ENCODE measurements at places on chromosomes 5 and 9.

DNA sequence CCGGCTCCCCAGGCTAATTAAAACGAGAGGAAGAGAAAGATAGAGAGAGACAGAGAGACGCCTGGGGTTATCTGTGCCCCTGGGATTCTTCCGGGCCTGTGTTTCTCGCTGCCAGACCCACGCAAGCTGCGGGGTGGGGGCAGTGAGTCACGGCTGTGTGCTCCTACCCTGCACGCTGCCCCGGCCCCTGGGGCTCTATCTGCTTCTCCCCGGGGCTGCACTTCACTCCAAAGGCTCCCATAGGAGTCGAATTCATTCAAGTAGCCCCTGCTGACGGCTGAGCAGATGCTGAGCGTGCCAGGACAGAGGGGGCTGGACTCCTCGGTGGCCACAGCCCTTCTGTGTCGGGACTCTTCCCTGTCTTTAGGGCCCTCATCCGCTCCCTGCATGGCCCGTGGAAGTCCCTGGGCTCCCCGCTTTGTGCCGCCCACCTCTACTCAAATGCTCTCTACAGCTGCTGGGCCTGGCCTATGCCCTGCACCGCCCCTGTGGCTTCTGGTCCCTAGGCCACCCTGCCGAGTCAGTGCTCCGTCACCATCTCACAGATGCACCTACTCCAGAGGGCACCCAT lies 22.8 kb downstream of the SARDH start:
- no peak for DNase-seq

GRCh38 chr5:155010881-155011280 lies 2.7 kb upstream of the KIF4B start:
- DNase-seq: no peak

DNA sequence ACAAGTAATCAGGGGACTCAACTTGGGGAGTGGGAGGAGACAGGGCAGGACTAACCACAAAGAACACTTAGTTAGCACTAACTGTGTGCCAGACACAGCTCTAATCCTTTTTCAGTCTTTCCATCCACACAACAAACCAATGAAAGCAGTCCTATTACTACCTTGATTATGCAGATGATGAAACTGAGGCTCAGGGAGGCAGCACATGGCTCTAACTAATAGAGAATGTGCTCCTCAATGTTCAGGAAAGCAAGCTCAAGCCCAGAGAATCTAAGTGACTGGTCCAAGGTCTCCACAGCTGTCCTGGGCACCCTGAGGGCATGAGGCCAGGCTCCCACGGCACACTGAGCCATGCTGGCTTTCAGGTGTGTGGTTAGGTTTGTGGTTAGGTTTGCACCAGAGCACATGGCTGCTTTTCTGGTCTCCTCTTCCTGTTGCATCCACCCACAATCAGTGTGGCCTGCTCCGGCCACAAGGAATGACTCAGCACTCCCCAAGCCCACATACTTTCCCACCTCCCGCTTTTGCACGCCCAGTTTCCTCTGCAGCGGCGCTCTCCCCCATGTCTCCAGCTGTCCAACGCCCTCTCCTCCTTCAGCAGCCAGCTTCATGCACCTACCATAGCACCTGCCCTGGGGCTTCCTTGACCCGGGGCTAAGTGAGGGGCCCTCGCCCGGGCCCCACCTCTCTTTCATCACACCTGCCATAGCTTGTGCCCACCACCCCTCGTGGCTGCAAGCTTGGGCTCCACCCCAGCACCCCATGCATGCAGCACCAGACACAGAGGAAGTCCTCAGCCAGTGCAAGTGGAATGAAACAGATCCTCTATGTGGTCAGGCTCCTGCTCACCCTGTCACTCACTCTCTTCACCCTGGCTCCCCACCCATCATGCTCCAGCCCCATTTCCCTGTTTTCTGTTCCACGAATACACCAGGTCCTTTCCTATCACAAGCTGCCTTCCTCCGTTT lies 133.1 kb downstream of the GABBR2 start:
- no peak for DNase-seq

GRCh38 chr5:55222092-55222984 lies 4.8 kb downstream of the MCIDAS start:
- no peak for DNase-seq

GRCh38 chr9:86684148-86684547 lies 263.2 kb downstream of the GAS1 start:
- no peak for DNase-seq

DNA sequence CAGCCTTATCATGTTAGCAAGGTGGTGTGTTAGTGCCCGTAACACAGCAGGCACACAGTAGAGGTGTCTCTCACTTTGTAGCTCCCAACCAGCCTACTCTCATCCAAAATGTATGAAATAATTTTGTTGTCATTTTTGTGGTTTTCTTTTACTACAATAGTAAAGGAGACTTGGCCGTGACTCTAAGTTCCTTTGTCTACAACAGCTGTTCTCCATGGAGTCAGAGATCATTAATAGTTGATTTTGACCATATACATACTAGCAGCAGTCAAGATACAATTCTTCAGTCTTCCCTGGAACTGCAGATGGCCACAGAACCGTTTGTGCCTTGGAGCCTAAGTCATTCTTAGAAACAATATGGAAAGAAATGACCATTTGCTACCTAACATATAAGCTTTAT lies 567.1 kb downstream of the TLR4 start:
- no peak for DNase-seq

DNA sequence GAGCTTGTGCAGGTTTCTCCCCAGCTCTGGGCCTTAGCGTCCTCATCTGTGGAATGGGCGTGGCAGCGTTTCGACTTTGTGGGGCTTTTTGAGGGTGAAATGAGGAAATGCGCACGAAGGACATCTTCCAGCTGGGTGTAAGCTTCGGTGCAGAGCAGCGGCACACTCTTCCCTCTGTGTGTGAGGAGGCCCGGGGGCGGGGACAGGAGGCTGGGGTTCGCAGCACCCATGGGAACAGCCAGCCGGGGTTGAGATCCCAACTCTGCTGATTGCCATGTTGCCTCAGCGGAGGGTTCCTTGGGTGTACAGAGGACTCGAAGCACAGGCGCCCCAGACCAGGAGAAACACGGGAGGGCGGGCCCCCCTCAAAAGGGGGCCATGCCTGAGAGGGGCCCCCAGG lies 265.6 kb downstream of the NSG2 start:
- DNase-seq: no peak

DNA sequence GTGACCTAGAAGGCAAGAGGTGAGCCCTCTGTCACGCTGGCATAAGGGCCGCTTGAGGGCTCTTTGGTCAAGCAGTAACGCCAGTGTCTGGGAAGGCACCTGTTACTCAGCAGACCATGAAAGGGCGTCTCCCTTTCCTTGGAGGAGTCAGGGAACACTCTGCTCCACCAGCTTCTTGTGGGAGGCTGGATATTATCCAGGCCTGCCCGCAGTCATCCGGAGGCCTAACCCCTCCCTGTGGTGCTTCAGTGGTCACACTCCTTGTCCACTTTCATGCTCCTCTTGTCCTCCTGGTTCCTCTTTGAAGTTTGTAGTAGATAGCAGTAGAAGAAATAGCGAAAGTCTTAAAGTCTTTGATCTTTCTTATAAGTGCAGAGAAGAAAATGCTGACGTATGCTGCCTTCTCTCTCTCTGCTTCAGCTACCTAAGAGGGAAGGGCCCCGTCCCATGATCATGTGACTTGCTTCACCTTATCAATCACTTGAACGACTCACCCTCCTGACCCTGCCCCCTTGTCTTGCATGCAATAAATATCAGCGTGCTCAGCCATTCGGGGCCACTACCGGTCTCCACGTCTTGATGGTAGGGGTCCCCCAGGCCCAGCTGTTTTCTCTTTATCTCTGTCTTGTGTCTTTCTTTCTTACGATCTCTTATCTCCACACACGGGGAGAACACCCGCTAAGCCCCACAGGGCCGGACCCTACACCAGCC lies 16.7 kb upstream of the SCGB3A1 start:
- DNase-seq: no peak

- no peak for DNase-seq
These were observed 42.9 kb downstream of the DBH start for GRCh38 chr9:133679056-133679455.

DNA sequence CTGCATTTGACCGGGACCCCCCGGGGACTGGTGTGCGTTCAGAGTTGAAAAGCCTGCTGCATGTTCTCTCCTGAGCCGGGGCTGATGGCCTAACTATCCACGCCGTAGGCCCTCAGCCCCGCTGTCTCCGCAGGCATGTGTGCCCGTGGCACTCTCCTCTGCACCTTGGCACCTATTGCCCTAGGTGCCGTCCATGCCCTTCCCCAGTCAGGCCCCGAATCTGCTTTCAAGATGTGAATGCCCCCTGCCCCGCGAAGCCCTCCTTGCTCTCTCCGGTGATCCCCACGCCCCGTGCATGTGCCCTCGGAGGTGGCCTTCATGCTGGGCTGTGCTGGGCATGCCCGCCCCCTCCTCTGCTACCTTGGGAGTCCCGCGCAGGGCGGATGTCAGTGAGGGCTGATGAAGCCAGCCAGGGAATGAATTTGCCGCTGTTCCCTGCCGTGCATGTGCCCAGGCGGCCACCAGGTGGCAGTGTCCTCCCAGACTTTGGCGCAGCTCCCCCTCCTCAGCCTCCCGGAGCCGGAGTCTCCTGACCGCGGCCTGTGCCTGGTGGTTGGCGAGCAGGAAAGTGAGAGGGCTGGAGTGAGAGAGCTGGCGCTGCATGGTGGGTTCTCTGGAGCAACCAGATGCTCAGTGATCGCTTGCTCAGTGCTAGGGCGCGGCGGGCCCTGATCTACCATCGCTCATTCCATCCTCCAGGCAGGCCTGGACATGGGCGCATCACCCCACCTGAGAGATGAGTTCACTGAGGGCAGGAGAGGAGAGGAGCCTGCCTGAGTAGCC lies 112.9 kb upstream of the LMX1B start:
- peak; percentile 90 for DNase-seq

DNA sequence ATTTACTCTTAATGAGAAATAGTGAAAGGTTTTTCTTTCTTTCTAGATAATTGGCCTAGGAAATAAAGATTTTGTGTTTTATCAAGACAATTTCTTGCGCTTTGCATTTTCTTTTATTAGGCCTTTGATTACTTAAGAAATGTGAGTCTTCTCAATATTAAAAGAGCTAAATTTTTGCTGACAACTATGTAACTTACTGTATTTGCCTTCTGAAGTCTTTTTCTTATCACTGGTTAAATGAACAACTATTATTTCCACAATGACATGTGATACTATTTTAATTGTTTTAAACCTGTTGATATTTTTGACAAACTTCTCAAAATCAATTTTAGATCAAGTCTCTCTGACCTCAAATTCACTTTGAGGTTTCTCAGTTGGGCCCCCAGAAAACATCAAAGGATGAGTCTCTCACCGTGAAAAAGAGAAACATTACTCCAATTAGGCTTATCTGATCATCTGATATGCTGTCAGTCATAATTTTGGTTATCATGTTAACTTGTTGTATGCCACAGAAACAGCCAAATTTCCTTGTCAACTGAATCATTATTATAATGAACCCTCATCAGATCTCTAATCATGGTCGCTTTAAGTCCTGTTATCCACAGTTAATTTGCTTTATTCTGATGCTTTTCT lies 48.8 kb downstream of the RAPGEF1 start:
- no peak for DNase-seq

GRCh38 chr9:4299005-4299795 lies 668 bp downstream of the GLIS3 start:
- peak; percentile 67 for DNase-seq

- no peak for DNase-seq
These were observed 135.8 kb downstream of the KDM4C start for GRCh38 chr9:6893350-6894131.

- DNase-seq: peak; percentile 19
These were observed 2.1 kb downstream of the CFAP77 start for GRCh38 chr9:132412089-132412488.

GRCh38 chr9:13480693-13481092 lies 201.2 kb upstream of the MPDZ start:
- DNase-seq: no peak

DNA sequence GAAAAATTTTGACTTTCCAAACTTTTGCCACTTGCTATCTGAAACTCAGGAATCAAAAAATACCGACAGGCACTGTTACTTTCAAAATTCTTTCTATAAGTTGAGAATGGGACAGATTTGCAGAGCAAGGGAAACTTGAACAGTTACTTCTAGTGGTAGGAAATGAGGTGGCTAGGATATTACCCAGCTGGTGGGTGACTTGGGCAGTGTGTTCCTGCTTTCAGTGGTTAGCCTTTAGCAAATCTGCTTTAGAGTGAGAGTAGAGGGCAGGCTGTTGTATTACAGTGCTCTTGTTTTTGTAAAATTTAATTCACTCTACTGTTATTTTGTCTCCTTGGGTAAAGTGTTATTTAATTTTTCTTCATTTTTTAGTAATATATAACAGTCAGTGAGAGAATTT lies 40.2 kb upstream of the ROPN1L start:
- DNase-seq: no peak

DNA sequence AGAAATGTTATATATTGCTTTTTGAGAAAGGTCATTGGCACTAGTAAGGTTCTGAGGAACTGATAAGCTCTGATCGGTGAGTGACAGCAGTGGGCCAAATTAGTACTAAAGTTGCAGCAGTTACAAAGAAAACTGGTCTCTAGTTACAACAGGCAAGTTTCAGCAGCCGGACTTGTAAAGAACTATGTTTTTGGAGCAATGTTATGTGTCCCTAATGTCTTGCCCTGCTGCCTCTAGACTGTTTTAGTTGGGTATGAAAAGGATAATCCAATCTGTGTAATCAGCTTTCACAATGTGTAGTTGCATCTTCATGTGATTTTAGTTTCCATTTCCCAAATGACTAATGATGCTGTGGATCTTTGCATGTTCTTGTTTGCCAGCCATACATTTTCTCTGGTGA lies 113.5 kb downstream of the CAMK4 start:
- DNase-seq: no peak

DNA sequence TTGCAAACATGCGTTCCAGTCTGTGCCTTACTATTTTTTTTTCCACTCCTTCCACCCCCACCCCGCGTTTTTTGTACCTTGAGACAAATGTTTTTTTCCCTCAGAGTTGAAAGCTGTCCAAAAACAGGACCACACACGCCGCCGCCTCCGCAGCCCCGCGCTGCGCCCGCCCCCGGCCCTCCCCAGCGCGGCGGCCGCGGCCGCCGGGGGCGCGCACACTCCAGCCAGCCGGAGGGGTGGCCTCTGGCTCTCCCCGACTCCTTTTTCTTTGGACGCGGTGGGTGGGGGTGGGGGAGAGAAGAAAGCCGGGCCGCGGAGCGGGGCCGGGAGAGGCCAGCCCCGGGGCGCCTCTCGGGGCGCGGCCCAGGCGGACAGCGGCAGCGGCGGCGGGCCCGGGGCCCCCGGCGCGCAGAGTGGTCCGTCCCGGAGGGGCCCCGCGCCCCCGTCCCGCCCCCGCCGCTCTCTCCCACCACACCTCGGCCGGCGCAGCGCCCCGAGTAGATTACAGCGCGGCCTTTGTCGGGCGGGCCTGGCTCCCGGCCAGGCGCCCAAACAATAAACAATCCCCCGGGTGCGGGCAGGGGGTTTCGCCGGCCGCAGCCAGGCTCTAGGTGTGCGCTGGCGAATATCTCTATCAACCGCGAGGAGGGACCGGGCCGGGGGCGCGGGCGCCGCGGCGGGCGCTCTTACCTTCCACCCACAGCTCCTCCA lies 10.9 kb downstream of the PTCH1 start:
- DNase-seq: peak; percentile 85

GRCh38 chr5:143187495-143187894 lies 216.0 kb downstream of the NR3C1 start:
- DNase-seq: no peak

DNA sequence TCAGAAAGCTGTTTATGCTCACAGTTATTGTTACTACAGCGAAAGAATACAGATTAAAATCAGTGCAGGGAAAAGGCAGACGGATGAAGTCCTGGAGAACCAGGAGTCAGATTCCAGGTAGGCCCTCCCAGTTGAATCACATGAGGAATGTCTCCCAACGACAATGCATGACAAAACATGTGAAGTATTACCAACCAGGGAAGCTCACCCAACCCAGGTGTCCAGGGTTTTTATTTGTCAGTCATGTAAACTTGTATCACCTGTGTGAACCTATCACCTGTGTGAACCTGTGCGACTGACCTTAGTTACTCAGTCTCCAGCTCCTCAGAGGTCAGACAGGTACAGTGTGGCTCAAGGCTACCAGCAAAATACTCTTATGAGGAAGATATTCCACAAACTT lies 63.9 kb downstream of the KIAA1958 start:
- peak; percentile 20 for DNase-seq

Data from hepatocyte (in vitro differentiated cells).